ENCODE measurements at places on chromosomes 16 and 17.

- no peak for DNase-seq
These were observed 6.8 kb downstream of the FBXO47 start for GRCh38 chr17:38960402-38960801.

DNA sequence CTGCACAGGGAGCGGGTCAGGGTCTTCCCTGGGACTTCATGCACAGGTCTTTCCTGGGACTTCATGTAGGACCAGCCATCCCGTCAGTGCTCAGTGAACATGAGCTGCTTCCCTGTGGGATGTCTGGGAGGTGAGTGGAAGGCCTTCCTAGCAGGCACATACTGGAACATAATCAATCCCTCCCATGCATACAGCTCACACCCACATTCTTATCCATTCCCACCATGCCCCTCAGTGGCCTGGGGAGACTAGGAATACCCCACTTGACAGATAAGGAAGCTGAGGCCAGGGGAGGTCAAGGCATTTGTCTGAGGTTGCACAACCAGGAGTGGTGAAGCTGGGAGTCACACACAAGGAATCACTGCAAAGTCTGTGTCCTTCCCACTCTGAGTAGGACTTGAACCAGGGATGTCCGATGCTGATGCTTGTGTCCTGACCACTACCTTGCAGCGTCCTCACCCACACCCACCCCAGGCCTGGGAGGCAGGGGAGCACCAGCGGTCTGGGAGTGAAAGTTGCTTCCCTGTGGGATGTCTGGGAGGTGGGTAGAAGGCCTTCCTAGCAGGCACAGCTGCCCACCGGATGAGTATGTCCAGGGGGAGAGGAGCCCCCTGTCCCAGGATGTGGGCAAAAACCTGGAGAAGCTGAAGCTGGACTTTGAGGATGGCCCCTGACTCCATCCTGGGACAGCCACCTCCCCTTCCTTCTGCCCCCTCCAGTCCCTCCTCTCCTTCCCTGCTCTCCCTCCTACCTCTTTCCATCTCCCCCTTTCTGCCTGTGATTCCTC, 1.0 kb upstream of the NLRC5 start:
- DNase-seq: no peak

DNA sequence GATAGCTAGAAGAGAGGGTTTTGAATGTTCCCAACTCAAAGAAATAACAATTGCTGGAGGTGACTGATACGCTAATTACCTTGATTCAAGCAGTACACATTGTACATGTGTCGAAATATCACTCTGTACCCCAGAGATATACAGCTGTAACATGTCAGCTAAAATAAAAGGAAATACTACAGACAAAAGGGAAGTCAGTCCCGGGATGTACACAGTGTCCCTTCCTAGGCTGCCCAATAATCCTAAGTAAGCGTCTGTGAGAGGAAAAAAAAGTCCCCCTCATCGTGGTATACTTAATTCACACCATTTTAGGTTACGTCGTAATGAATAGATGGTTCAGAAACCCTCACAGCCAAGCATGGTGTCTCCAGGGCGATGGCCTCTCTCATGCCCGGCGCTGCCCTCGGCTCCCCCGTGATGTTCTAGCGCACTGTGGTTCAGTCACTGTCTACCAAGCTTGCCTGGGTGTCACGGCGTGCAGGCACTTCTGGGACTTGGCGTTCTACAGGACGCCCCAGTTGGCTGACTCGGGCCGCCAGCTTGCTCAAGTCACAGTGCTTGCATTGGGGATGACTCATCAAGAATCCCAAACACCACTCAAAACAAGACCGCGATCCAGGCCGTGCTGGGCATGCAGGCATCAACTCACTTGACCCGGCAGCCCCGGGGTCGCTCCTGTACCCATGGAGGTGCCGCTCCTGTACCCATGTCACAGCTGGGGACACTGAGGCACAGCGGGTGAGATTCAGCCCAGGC, 27.6 kb downstream of the CCDC40 start:
- peak; percentile 54 for DNase-seq

GRCh38 chr17:1930337-1930645, 94.8 kb downstream of the RTN4RL1 start:
- DNase-seq: no peak

GRCh38 chr16:11816123-11816522, 19.1 kb upstream of the ZC3H7A start:
- no peak for DNase-seq

DNA sequence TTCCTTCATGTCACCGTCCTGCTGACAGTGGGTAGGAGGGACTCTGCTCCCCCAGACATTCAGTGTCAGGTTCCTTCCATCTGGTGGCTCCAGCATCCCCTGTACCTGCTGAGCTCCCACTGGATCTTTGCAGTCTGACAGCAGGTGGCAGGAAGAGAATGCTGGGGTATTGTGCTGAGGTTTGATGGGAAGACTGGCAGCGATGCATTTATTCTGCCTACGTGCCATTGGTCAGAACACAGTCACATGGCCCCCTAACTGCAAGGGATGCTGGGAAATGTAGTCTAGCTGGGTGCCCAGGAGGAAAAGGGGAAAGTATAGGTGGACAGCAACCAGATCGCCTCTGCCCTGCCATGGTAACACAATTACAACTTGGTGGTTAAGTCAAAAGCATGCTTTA, 44.4 kb downstream of the IRX3 start:
- DNase-seq: no peak

DNA sequence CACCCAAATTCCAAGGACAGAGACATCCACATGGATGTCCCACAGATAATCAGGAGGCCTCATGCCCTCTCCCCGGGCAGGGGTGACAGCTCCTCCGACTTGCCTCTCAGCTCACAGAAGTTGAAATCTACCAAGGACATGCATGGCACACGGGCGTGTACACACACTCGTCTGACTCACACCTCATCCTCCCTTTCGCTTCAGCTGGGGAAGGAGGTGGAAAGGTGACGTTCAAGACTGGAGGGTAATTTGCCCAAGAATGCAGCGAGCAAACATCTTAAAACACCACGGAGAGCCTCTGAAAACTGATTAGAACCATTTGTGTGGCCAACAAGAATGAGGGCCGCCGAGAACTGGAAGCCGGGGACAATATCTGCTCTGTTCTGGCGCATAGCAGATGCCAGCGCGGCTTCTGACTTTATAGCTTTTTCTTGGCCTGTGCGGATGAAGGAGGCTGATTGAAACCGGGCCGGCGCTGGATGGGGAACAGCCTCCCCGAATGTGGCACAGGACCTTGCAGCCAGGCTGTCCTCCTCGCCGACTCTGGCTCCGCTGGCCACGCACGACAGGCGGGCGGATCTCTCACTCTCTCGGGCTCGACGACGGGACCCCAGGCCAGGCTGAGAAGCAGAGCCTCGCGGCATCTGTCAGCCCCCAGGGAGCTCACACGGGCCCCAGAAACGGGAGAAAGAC, 100.9 kb downstream of the C16orf95 start:
- no peak for DNase-seq

DNA sequence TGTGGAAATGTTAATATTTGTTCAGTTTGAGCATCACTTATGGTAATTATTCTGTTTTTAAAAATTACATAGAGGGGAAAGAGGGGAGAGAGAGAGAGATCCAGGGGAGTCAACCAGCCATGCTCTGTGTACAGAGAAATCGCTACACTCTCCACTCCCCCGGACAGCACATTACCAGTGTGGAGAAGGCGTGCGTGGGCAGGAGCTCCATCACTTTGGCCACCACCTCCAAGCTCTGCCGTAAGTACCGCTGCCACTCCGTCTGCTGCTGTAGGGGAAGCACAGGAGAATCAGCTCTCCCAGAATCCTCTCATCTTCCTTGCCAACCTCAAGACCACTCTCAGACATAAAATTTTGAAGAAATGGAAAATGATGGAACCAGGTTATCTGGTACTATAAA, 70.2 kb upstream of the GSG1L start:
- no peak for DNase-seq

- no peak for DNase-seq
These were observed 475.7 kb downstream of the SHISA9 start for GRCh38 chr16:13377143-13377542.

DNA sequence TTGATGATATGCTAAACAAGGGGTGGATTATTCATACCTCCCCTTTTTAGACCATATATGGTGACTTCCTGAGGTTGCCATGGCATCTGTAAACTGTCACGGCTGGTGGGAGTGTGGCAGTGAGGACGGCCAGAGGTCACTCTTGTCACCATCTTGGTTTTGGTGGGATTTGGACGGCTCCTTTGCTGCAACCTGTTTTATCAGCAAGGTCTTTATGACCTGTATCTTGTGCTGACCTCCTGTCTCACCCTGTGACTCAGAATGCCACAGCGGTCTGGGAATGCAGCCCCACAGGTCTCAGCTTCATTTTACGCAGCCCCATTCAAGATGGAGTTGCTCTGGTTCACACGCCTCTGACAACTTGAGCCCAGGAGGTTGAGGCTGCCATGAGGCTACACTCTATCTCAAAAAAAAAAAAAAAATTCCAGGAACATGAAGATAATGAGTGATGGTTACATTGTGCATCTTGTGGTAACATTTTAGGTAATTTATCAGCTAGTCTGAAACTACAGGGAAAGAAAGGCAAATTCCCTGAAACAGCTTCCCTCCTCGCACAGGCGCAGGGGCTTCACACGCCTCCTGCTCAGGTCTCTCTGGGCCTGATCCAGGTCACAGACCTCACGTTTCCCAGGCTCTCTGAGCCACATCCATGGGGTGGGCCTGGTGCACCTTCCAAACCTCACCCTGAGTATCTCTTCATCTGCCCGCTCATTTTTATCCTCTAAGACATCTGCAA, 15.3 kb upstream of the UBE2I start:
- no peak for DNase-seq

- no peak for DNase-seq
These were observed 81.0 kb downstream of the USP31 start for GRCh38 chr16:23068079-23068736.

- no peak for DNase-seq
These were observed 11.1 kb upstream of the TFAP4 start for GRCh38 chr16:4283939-4284338.

DNA sequence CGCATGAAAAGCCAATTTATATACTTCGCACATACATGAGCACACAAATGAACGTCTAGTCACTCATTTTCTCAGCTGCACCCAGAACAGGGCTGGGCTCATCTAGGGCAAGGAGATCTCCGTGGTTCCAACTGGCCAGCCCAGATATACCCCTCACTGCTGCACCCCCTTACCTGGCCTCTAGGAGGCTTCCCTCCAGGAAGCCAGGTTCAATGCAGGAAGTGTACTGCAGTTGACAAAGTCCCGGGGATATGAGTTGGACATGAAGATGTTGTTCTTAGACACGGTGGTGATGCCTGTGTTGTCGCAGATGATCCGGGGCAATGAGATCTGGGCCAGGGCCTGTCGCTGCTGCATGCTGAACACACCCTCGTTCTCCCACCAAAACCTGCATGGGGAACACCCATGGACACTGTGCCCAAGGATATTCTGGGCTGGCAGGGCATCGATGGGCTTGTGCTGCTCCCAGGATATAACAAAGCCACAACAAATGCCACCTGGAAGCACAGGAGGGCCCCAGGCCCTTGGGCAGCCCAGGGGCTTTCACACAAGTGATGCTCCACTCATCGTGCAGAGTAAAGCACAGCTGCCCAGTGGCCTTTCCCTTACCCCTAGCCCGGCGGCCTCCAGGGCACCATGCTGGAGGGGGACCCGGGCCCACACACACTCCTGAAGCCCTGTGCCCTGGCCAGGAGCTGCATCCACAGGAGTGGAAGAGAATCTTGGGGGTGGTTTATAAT, 10.1 kb downstream of the MPO start:
- no peak for DNase-seq

- no peak for DNase-seq
These were observed 17.7 kb downstream of the TCF25 start for GRCh38 chr16:89890886-89891657.

DNA sequence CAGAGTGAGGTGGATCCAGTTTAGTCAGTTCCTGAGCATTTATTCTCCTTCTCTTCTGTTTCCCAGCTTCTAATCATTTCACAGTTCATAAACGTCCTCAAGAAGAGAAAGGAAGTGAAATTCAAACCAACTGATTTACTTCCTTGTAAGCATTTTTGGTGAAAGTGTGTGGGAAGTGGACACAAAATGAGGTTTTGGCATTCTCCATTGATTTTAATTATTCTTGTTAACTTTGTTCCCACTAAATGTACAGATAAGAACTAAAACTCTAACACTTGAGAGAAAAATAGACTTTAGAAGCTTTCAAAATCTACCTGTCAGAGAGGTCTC, 42.7 kb upstream of the CORO6 start:
- no peak for DNase-seq

- no peak for DNase-seq
These were observed 5.4 kb upstream of the CSNK1D start for GRCh38 chr17:82278786-82279391.

DNA sequence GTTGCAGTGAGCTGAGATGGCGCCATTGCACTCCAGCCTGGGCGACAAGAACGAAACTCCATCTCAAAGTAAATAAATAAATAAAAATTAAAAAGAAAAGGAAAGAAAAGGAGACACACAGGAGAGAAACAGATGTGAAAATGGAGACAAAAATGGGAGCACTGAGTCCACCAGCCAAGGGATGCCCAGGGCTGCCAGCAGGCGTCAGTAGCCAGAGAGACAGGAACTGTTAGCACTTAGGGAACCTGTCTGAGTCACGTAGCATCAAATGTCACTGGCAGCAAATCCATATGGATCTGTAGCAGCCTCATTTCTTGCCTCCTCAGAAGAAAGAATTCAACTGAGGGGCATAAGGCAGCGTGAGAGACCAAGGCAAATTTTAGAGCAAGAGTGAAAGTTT, 79.7 kb downstream of the CYLD start:
- DNase-seq: no peak

DNA sequence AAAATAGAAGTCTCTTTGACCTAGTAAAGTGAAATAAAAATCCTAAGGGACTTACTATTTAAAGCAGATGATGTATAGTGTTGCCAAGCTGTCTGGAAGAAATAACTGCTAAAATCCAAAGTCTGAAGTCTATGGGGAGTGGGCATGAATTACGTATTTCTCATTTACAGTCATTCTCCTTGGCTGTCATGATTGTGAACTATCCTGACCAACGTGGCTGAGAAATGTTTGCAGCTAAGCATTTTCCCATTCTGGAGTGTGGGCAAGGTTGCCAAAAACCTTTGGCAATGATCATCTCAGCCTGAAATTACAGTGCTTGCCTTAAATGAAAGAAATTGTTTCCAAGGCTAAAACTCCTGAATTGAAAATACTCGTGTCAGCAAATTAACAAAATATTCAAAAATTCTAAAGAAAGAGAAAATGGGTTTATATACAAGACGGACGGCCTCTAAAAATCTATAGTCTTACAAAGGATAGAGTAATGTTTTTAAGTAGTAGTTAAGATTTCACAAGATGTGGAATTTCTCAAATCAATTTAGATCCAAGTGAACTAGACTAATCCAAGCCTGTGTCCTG, 77.0 kb downstream of the CACNG1 start:
- DNase-seq: no peak

DNA sequence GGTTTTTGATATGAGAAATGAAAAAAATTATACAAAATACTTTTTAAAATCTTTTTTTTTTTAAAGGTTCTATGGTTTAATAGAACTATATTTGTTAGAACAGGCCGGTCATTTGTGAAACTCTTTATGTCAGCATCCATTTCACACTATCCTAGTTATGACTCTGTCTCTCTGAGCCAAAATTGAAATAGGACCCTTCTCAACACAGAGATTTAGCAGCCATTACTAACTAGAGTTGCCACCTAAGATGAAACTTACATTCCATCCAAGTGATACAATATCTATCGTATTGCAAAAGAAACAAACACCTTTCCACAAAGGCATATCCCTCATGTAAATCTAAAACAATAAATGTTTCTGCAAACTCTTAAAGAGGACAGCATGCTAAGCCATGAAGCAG, 249.8 kb downstream of the CDH11 start:
- no peak for DNase-seq

All from kidney epithelial cell (primary cell).